ENCODE measurements at places on chromosomes 1 and 21. TPM values are rescaled to one million over a fixed set of nuclear protein-coding genes. Genes with fewer than 3 reads are reported as not detected.

The RCSD1 gene
- polyA plus RNA-seq, result 3.9 TPM

The TAS1R1 gene
- 0.16 TPM for polyA plus RNA-seq

The AJAP1 gene
- polyA plus RNA-seq, result 0.01 TPM

The AIRE gene
- 0.01 TPM for polyA plus RNA-seq

- no peak for DNase-seq
These were observed 13.1 kb upstream of the BCL9 start for GRCh38 chr1:147527941-147528936.

GRCh38 chr1:147287133-147287865, 44.8 kb downstream of the CHD1L start:
- no peak for DNase-seq

- peak; percentile 9 for DNase-seq
These were observed 65.3 kb upstream of the COL6A1 start for GRCh38 chr21:45916011-45916840.

DNA sequence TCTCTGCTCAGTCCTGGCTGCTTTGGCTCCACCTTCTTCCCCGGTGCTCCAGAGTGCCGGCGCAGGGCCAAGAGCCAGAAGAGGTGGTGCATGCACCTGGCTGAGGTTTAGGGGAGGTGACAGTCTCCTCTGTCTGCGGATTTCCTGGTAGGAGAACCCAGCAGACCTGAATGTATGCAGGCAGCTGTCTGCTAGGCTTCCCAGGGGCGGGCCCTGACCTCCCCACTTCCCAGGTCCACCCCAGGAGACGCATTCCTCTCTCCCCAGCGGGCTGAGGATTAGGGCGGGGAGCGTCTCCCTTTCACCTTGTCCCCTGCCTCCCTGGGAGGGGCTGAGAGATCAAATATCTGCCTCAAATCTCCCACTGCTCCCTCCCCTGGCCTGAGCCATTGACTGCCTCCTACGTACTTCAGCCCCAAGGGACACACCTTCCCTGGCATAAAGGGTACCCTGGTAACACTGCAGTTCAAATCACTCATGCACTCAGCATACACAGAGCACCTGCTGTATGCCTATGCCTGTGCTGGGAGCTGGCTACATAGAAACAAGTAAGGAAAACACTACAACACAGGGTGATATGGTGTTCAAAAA, 27.5 kb downstream of the DMBX1 start:
- DNase-seq, result peak; percentile 20

DNA sequence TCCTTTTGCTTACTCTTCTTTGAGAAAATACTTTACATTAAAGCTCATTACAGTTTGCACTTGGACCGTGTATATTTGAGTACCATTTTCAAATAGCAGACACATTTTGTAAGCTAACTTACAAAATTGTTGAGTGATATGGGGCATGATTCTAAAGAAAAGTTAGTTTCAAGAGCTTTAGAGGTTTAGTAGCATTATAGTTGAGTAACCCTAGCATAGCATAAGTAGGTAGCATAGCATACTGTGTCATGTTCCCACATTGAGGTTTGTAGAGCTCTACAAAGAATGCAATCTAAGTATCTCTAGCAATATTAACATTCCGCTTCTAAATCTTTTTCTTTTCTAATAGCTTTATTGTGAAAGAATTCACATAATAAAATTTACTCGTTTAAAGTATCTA, 92.0 kb downstream of the ITSN1 start:
- no peak for DNase-seq

DNA sequence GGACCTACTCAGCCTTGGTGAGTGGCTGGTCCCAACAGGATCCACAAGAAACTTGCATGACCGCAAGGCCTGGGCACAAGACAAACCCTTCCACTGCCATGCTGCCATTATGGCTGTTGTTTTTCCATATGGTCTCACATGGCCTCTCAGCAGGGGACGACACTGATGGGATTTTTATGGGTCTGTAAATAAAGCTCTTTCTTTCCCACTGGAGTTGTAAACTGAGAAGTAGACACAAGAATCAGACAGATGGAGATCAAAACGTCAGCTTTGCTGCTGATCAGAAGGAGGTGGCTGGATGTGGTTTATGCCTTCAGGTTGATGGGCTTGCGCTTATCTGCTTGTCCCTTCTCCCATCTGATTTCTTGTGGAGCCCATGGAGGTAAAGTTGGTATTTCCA, 138.1 kb upstream of the KCNJ6 start:
- DNase-seq, result no peak

The TSPAN1 gene
- 4.5 TPM for polyA plus RNA-seq

DNA sequence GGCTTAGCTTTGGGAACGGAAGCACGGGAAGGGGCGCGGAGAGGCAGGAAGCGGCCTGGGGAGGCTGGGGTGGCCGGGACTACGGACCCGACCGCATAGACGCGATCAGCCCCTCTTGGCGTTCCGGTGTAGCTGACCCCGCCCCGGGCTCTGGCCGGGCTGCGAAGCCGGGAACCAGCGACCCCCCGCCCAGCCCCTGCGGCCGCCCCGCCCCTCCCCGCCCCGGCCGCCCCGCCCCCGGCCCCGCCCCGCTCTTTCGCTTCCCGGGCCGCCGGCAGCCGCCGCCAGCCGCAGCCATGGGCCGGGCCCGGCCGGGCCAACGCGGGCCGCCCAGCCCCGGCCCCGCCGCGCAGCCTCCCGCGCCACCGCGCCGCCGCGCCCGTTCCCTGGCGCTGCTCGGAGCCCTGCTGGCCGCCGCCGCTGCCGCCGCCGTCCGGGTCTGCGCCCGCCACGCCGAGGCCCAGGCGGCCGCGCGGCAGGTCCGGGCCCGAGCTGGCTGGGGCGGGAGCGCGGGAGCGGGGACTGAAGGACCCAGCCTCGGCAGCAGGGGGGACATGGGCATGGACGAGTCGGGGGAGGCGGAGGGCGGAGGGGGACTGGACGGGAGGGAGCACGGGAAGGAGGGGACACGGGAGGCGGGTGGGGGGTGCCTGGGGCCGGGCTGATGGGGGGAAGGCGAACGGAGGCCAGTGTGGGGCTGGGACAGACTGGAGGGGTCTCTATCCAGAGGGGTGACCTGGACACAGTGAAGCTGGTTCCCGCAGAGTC, at the start of gene SELENON:
Gene SELENON, plus strand, starts transcription at position 259 of the 768 bp plus-strand sequence. Its CDS starts 38 bp downstream, at position 297.
- peak; percentile 84 for DNase-seq

The PTGER3 gene
- 0.68 TPM for polyA plus RNA-seq

- DNase-seq, result no peak
These were observed 10.5 kb downstream of the DRAM2 start for GRCh38 chr1:111129376-111129775.

The TCHH gene
- polyA plus RNA-seq, result 0.03 TPM

DNA sequence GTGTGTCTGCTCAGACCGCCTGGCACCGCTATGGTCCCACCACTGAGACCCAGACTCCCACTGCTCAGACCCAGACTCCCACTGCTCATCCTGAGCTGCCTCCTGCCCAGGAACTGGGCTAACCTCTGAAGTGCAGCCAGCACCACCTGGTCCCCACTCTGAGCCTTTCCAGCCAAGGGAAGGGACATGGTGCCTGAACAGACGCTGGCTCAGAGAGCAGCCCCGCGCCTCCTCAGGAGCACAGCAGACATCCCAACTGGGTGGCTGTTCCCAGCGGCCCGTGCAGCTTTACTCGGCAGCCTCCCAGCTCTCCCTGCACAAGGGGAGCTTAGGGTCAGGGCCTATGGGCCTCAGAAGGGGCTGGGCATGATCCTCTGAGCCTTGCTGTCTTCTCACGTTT, 27.8 kb upstream of the CNTN2 start:
- no peak for DNase-seq

DNA sequence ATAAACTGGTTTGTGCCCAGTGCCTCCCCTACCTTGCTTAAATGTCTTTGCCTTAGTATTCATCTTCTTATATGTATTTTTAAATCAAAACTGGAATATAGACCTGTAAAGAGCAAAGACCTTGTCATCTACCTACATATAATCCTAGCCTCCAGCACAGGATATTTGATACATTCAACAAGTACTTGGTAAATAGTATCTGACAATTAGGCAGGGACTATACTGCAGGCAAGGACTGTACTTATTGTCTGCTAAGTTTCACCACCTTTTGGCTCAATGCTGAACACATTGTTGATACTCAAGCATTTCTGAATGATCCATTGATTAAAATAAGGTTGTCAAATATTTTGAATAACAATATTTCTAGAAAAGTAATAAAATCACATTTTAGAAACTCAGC, 96.4 kb downstream of the PKN2 start:
- no peak for DNase-seq

DNA sequence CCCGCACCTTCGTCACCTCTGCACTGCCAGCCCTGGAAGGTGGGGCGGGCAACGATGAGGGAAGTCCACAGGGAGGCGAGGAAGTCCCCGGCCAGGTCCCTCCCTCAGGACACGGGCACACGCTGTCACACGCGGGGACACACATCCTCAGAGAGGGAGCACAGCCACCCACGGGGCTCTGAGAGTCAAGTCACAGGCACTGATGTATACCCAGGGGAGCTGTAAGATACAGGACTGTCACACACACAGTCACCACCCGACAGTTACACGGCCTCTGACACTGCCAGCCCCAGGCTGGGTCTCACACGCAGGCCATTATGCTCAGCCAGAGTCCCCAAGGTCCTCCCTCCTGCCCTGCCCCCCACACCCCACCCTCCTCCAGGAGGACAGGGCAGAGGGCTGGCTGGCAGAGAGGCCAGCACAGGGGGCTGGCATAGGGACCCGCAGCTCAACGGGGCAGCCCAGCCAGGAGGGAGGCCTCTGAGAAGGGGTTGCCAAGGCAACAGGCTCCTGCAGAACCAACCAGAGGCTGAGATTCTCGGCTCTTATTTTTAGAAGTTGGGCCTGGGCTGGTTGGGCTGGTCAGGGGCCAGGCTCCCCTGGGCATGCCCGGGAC, 17.7 kb upstream of the ADGRB2 start:
- DNase-seq, result peak; percentile 52

DNA sequence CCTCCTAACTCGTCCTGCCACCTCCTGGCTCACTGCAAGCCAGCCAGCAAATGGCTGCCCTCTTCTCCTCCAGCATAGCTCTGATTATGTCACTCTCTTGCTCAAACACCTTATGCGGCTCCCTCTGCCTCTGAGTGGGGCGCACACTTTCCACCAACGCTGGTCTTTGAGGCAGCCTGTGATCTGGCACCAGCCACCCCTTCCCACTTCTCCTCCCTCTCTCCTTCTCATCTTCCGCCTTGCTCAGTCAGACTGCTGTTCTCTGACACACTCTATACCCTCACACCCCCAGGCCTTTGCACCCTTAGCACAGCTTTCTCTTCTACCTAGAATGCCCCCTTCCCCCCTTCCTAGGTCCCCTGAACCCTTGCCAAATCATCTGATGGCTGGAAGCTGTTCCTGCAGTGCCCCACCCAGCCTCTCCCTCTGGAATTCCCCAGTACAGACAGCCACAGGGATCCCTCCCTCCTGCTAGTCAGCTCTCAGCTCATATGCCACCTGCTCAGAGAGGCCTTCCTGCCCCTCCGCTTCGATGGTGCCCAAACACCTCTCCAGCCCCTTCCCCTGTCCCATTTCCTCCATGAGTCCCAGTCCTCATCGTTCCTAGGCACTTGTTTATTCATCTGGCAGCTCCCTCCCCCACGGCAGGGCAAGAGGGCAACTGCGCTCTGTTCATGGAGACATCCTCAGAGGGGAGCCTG, 21.7 kb upstream of the PEF1 start:
- no peak for DNase-seq

DNA sequence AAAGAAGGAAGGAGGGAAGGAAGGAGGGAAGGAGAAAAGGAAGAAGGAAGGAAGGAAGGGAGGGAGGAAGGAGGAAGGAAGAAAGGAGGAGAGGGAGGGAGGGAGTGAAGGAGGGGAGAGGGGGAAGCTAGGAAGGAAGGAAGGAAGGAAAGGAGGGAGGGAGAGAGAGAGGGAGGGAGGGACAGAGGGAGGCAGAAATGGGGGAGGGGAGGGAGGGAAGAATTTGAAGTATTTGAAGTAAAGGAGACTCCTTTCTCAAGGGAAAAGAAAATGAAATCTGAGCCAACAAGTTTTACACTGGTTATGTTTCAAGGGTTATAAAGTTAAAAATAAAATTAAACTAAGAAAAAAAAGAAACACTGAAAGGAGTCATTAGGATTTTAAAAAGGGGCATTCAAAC, 431.4 kb downstream of the BRINP3 start:
- DNase-seq, result no peak

The ERICH3 gene
- polyA plus RNA-seq, result not detected

DNA sequence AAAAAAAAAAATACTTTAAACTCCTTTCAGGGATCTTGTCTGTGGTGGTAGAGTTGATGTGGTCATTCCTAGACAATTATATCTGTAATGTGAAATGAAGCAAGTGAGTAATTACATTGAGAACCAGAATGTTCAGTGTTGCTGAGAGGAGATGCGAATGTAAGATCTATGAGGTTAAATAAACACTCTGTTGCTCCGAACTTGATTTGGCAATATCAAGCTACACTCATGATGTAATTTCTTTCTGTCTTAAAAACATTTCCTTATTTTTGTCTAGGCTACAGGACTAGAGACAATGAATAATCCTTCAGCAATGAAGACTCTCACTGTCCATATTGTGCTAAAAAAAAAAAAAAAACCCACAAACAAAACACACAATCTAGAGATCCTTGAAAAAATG, 63.1 kb upstream of the IGSF5 start:
- no peak for DNase-seq

- no peak for DNase-seq
These were observed 248.8 kb upstream of the ADGRL2 start for GRCh38 chr1:81551946-81552345.

- peak; percentile 53 for DNase-seq
These were observed at the start of gene SMIM1 for GRCh38 chr1:3772715-3773571. SMIM1 (plus strand) TSS chr1:3772749; CDS start chr1:3775374, 2,625 bp downstream.

GRCh38 chr1:94383966-94384408, 34.2 kb upstream of the ABCD3 start:
- no peak for DNase-seq

The CELA3B gene
- 0.24 TPM for polyA plus RNA-seq

DNA sequence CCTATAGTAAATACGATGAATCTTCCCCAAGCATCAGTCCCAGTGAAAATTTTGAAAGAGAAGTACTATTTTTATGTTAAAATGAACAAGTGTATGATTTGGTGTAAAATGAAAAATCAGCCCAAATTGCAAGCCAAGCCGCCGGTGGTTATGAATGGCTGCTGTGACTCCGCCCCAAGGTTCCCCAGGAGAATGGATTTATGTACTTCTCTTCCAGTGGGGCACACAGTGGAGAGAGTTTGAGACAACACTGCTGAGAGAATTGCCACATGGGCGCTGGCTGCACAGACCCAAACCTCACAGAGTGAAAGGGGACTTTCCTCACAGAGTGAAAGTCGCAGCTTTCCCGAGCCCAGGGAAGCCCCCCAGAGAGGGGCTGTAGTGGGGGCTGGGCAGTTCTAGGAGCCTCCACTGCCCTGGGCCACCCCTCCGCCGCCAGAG, 24.0 kb downstream of the CDK18 start:
- no peak for DNase-seq

The TSSK3 gene
- polyA plus RNA-seq, result 0.10 TPM

- DNase-seq, result no peak
These were observed 4.5 kb upstream of the TOR3A start for GRCh38 chr1:179077396-179077795.

DNA sequence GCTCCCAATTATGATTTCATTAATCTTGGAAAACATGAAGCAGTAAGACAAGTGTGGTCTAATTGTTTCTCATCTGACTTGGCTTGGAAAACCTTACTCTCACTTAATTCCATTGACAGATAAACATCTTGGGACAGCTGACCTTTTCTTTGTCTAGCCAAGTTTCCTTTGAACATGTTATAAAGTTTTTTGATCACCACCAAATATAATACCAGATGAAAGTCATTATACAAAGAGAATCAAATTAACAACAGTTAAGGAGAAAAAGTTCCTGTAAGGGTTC, 50.2 kb downstream of the ALG14 start:
- DNase-seq, result no peak

GRCh38 chr21:20004367-20004766, 993.8 kb upstream of the NCAM2 start:
- no peak for DNase-seq

- no peak for DNase-seq
These were observed 11.8 kb upstream of the ZFP69B start for GRCh38 chr1:40438391-40439015.

The NEGR1 gene
- polyA plus RNA-seq, result 1.8 TPM

The LCE1E gene
- polyA plus RNA-seq, result not detected

The C1orf210 gene
- polyA plus RNA-seq, result 0.12 TPM
